ENCODE measurements at places on chromosomes 3 and 15. TPM values are rescaled to one million over a fixed set of nuclear protein-coding genes. Genes with fewer than 3 reads are reported as not detected.

The GOLGA8O gene
- 0.15 TPM for total RNA-seq

The ANKRD63 gene
- 0.45 TPM for total RNA-seq

The BCL2A1 gene
- total RNA-seq, result not detected

The MSL2 gene
- total RNA-seq, result 10.7 TPM

The ALDH1A3 gene
- 25.6 TPM for total RNA-seq

The CNTN6 gene
- not detected for total RNA-seq

The POMGNT2 gene
- 22.8 TPM for total RNA-seq

The TMEM39A gene
- 37.2 TPM for total RNA-seq

The ANKRD34C gene
- total RNA-seq, result not detected

DNA sequence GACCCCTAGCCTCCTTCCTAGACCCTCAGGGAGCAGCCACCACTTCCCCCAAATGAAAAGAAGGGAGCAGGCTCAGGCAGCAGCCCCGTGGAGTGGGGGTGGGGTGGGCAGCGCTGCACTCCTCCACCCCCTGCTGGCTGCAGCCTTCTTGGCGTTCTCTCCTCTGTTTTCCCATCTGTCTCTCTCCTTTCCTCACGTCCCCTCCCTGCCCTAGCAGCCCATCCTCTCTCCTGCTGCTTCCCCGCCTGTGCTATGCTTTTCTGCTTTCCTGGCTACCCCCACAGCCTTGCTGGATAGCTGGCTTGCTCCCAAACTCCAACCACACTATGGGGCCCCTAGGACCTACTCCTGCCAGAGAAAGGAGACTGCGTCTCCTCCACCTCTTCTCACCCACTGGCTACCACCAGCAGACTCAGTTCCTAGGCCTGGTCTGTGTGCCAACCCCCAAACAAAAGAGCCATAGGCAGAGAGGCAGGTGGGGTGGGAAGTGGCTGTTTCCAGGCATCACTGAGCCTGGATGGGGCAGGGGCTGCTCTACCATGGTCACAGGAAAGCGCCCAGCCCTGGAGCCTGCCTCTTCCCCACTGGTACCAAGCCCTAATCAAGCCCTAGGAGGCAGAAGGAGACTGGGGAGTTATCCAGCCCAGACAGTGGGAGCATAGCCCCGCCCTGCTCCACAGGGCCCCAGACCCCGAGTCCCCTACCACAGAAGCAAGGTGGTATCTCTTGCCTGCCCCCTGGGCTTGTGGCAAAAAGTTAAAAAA lies 3.4 kb upstream of the DISP2 start:
- peak; percentile 91 for DNase-seq

- DNase-seq, result no peak
These were observed 28.8 kb downstream of the USP13 start for GRCh38 chr3:179681492-179682263.

DNA sequence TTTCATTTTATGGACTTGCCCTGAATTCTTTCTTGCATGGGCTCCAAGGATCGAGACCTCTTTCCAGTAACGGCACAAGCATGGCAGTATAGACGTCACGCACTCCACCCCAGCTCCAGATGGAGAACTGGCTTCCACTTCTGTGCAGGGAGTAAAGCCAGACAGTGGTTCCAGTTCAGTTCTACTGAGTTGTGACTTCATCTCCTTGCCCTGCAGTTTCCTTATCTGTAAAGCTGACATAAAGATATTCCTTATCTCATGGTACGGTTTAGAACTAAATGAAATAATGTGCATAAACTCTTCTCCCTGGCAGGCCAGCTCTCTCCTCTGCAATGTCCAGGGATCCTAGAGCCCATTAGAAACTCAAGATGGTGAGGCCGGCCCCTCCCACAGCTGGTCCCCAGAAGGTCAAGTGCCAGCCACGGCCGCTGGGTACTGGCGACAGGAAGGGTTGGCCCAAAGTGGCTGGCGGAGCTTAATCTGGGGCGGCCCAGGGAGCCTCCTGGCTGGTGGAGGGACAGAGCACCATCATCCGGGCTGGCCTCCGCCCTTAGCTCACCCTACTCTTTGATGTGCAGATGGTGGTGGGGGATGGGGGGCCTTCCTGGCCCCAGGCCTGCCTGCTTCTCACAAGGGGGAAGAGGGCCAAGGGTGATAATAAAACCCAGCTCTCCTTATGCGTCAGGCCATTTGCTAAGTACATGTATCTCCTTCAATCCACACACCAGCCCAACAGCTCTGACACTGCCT lies 7.2 kb downstream of the MESP2 start:
- peak; percentile 79 for DNase-seq

GRCh38 chr3:43865887-43866528 lies 175.3 kb downstream of the ABHD5 start:
- DNase-seq, result no peak

DNA sequence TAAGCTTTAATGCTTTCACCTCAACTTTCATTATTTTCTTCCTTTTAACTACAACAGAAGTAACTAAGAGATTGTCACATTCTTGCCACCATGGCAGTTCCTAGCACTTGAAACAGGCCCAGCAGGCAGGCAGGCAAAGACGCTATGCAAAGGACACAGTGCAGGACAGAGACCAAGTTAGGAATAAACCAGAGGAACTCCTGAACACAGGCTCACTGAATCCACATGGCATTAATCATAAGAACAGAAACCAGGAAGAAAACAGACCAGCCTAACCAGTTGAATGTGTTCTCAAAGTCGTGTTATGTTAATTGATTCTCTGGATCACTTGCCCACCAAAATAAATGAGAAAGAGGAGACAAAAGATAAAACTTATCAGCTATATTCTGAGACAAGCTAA lies 397.6 kb downstream of the TBL1XR1 start:
- no peak for DNase-seq

GRCh38 chr15:29149738-29150075 lies 119.9 kb downstream of the NSMCE3 start:
- no peak for DNase-seq

- peak; percentile 81 for DNase-seq
These were observed at the start of gene ZNF280D for GRCh38 chr15:56733136-56734012. Gene ZNF280D (minus strand): TSS chr15:56733509. CDS start chr15:56707109, 26,400 bp downstream.

DNA sequence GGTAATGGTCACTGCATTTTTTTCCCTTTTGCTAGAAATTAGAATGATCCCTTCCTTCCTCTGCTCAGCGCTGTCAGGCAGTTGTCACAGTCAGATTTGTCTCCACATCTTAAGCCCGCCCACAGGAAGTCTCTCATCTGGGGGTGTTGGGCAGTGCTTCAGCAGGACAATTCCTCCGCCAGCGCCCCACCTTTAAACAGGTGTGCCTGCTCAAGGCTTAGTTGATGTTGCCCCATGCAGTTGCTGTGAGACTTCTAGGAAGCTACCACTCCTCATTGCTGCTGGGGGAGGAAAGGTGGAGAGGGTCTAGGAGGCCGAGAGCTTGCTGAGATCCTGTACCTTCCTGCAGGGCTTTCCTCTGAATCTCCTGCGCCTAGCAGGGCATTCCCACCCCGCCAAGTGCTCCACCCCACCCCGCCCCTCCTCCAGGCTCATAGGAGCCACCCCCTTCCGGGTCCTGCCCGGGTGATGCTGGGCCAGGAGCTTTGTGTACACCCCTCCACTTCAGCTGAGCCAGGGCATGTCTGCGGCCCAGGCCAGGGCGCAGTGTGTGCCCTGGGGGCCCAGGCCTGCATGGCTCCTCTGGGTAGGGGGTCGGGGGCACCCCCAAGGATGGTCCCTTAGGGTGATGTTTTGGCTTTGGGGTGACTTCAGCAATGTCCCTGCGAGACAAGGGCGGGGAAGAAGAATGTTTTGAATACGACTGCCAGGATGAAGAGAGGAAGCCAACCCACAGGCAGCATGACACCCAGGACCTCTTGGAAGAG lies 68.7 kb downstream of the TRAK1 start:
- DNase-seq, result peak; percentile 93

GRCh38 chr3:192675958-192676649 lies 51.2 kb downstream of the FGF12 start:
- no peak for DNase-seq

- no peak for DNase-seq
These were observed 12.8 kb downstream of the CHST2 start for GRCh38 chr3:143132246-143132980.

- no peak for DNase-seq
These were observed 27.4 kb upstream of the CACNA2D3 start for GRCh38 chr3:54094926-54095325.

- DNase-seq, result no peak
These were observed 78.2 kb upstream of the RASGRP1 start for GRCh38 chr15:38642689-38643270.

DNA sequence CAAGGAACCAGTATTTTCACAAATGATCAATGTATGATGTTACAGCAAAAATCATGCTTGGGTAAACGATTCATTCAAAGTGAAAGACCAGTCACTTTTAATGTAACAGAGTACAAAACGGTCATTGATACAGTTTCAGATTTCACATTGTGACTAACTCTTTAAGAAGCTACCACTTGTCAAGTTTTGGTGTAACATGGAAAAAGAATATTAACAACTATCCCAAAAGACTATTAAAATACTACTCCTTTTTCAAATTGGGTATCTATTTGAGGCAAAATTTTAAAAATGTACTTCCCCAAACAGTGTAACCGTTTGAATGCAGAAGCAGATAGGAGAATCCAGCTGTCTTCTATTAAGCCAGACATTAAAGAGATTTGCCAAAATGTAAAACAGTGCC lies 31.7 kb downstream of the AKAP13 start:
- no peak for DNase-seq

DNA sequence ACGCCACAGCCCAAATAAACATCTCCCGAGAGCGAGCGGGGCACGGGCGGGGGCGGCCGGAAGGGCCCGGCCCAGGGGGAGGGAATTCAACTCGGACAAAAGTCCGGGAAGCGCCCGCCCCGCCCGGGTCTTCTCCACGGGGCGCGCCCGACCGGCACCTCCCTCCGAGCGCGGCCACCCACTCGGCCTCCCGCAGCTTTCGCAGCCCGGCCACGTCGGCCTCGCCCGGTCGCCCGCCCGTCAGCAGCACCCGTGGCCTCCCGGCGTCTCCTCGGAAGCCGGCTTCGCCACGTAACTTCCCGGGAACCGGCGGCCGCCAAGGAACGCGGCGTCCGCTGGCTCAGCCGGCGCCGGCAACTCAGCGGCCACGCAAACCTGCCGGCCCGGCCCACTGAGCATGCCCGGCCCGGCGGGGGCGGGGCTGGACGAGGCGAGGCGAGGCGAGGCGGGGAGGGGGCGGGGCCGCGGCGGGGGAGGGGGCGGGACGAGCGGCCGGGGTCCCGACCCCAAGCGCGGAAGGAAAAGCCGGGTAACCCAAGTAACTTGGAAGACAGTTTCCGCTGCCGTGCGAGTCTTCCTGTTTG lies at the start of gene TJP1:
TJP1 (minus strand) TSS at position 369 of the 584 bp plus-strand sequence. CDS start 440 bp downstream, outside the sequence.
- peak; percentile 94 for DNase-seq

DNA sequence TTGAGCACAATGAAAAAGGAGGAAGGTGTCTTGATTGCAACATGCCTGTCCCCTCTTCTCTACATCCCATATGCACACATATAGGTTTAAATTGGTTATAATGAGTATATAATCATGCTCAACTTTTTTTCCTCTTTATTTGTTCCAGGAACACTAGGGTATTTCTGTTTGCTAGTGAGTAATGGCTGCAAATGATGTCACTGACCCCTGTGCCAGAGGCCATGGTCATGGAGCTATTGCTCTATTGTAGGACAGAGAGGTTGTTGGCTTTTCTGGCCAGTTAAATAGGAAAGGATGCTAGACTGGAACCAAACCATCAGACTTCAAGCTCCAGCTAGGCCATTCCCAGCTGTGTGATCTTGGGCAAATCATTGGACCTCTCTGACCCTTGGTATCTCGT lies 9.6 kb downstream of the ARHGEF3 start:
- DNase-seq, result no peak

- DNase-seq, result peak; percentile 31
These were observed 67.1 kb downstream of the OXSM start for GRCh38 chr3:25856902-25857518.

DNA sequence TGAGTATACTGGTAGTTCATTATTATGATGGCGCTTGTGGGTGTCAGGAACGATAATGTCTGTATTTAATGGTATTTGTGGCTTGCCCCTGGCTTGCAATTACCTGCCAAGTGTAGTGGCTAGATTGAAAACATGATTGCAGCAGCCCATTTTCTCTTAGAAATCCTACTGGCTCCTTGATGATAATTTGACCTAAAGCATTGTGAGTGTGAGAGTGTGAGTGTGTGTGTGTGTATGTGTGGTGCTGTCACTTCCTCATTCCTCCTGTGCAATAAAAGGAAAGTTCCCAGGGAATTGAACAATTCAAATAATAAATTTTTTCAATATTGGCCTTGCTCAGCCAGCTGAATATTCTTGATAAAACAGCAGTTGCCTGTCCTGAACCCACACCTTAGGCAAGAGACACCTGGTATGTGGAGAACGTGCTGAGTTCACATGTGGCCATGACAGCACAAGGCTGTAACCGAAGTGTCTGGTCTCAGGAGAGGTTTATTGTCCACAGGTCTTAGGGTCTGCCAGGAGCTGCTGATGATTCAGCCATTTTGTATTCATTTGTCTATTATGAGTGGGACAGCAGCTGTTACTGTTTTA lies 193.3 kb downstream of the CD47 start:
- no peak for DNase-seq

- DNase-seq, result no peak
These were observed 16.8 kb downstream of the NUP210 start for GRCh38 chr3:13403213-13403819.

DNA sequence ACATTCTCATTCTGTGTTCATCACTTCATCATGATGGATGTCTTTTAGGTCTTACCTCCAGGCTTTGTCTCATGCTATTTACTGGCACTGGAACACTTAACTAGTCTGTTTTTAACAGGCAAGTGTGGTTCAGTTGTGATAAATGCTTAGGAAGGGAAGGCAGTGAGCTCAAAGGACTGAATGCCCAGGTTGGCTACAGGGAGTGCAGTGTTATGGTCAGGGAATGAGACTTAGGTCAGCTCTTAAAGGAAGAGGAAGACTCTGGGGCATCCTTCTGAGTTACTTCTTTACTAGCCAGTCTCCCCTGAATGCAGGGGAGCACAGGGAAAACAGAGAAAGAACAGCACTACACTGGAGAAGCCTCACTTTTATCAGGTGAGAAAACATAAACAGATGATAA lies 72.6 kb downstream of the TGFBR2 start:
- no peak for DNase-seq

DNA sequence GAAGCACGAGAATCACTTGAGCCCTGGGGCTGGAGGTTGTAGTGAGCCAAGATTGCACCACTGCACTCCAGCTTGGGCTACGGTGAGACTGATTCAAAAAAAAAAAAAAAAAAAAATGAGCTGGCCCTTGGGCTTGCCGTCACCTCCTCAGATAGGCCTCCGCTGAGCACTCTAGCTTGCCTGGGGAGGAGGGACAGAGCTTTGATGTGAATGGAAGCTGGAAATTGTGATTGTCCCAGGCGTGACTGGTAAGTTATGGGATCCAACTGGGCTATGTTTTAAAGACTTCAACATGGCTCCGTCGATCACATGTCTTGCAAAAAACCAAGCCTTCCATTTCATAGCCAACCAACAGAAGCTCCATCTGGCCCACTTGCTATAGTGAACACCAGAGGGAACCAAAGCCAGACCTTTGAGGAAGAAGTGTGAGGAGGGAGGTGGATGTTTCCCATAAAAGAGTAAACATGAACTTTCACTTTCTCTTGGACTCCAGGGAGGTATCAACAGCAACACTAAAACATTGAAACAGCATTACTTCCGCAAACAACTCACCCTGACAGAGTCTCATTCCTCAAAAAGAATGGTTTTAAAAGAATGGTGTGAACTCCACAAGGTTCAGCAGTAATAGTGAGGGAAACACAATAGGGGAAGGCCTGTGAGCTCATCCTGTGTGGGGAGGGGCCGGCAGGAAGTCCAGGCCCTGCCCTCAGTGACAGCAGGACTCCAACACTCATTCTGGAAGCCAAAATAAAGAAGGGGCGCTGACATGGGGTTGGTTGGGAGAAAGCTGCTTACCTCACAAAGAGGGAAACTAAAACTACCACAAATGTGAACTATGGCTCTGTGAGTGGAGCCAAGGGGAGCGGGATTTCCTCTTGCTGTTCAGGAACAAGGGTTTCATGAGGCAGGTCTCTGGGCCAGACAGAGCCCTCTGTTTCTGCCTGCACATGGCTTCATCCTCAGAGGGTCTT lies 59.2 kb upstream of the IL12A start:
- DNase-seq, result no peak
